ENCODE measurements at places on chromosomes 6 and 20.

GRCh38 chr20:1374246-1374645 lies 18.6 kb downstream of the FKBP1A start:
- no peak for DNase-seq

DNA sequence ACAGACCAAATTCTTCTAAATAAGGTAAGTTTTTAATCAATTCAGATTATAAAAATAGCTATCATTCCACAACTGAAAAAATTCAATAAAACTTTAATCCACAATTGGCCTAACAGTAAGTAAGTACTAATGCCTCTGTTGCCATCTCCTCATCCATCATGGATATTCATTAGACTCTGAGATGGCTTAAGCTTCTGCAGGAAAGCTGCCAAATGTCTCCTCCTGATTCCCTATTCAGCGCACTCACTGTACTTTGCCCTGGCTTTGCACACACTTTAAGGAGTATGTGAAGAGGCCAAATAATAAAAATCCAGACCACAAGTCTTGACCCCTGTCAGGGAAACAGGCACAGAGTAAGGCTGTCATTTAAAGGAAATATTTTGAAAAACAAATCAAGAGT lies 23.6 kb downstream of the PGM3 start:
- no peak for DNase-seq

DNA sequence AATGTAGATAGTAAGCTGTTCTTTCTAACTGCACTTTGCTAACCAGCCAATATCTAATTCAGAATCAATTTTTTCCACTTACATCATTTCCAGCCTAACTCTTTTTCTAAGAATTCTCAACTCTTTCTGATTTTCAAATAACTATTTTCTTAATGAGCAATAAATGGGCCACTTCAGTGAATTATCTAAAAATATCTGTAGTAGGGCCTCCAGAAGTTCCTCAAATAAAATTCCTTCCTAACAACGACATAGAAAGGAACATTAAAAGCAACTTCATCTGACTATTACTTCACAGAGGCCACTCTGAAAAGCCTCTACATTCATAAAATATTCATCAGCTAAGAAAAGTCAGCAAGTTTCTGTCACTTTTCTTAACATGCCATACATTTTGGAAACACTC lies 4.8 kb downstream of the COL12A1 start:
- DNase-seq = no peak

DNA sequence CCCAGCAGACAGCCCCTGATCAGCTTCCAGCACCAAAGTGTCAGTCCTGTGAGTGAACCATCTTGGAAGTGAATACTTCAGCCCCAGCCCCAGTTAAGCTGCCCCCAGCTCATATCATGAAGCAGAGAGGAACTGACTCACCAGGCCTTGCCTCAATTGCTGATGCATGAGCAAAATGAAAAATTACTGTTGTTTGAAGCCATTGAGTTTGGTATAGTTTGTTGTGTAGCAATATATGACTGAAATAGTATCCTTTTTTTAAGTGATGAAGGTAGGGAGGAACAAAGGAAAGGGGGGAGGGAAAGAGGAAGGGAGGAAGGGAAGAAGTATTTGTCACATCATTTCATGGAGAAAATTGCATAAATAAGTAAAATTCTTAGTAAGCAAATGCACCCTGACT lies 266.4 kb downstream of the MAFB start:
- no peak for DNase-seq

- no peak for DNase-seq
Observed at GRCh38 chr6:159196430-159196975, 27.3 kb downstream of the FNDC1 start.

- no peak for DNase-seq
Observed at GRCh38 chr6:163806755-163807499, 392.4 kb downstream of the QKI start.

- no peak for DNase-seq
Observed at GRCh38 chr6:32114796-32115195, 5.7 kb upstream of the TNXB start.

- no peak for DNase-seq
Observed at GRCh38 chr6:111716325-111716724, 110.6 kb upstream of the TRAF3IP2 start.

GRCh38 chr6:18681832-18682503 lies 294.8 kb downstream of the RNF144B start:
- DNase-seq = no peak

DNA sequence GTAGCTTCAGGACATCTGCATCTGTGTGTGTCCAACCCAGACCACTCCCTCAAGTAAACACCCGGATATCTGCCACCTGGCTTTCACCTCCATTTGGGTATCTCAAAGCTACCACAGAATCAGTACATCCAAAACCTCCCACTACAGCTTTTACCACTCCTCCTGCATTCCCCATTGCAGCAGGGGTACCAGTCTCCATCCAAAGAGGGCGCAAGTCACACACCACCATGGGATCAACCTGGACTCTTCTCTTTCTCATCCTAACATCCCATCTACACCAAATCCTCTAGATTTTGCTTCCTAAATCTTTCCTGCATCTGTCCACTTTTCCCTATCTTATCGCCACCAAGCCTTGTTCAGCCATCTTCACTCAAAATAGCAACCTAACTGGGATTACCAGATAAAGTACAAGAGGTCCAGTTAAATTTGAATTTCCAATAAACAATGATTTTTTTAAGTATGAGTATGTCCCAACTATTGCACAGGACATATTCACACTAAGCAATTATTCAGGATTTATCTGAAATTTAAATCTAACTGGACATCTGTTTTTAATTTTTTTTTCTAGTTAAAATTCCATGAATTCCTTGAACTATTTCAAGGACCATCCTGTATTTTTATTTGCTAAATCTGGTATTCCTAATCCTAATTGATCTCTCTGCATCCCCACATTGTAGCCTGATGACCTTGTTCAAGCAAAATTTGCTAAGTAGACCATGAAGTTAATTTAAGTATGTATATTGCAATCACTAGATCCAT lies 164.3 kb upstream of the MLN start:
- DNase-seq = no peak

- DNase-seq = no peak
Observed at GRCh38 chr6:5004373-5005037, 668 bp upstream of the RPP40 start.

DNA sequence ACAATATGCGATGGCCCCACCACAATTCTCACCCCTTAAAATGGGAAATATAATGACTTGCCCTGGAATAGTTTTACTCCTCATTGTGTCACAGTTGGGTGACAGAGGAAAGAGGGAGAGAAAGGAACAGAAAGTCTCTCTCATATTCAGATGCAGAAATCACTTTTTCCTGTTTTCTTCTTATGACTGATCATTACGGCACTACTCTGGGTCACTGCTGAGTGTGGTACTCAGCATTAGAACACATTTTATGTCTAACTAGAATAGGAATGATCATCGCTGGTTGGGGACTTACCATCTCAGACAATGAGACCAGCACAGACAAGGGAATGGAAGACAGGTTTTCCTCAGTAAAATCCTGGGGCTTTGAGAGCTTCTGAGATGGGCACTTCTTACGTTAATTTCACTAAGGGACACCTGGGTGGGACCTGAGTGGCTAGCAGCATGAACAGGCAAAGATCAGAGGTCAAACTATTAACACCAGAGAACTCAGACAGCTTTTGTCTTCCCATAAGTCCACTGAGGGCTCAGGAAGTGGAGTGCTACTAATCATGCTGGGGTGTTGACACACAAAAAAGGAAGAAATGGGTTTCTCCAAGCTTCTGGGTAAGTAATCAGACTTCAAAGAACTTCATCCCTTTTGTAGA lies 54.9 kb upstream of the ARHGAP18 start:
- no peak for DNase-seq

- no peak for DNase-seq
Observed at GRCh38 chr6:157560691-157561413, 179.9 kb downstream of the ZDHHC14 start.

DNA sequence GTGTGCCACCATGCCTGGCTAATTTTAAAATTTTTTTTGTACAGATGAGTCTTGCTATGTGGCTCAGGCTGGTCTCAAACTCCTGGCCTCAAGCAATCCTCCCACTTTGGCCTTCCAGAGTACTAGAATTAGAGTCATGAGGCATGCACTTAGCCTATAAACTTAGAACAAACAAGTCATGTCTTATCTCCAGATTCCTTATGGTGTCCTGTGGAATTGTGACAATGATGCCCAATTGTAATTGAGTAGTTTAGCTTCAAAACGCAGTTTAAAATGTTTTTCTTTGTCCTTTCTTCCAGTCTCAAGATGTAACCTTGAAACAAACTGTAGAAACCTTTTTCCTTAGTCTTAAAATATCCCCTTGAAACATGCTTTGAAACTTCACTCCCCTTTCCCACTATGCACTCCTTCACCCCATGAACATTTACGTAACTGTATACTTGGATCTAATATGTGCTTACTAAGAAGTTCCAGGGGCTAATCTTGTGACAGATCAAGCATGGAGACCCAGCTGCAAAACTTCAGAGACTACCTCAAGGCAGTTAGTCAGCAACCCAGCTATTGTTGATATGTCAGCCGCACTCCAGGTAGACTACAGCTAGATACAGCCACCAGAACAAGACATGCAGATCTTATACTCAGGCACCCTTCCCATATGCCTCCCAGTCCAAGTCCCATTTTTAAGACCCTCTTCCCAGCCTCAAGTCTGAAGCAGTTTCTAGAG lies 46.2 kb downstream of the MAN1A1 start:
- DNase-seq = no peak

GRCh38 chr20:57657535-57658446 lies 37.6 kb upstream of the ZBP1 start:
- peak; percentile 20 for DNase-seq

DNA sequence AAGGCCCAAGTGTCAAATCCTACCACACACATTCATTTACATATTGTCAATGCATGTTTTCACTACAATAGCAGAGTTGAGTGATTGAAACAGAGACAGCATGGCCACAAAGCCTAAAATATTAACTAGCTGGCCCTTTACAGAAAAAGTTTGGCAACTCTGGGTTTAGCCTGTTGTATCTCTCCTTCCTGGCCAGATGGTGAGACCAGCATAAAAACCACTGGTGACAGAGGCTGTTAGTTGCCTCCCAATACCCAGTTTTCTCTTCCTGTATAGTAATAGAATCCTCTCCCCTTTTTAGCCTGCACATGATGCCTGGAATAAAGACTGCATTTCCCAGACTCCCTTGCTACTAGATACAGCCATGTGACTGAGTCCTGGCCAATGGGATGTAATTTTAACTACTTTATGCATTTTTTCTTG lies 100.0 kb upstream of the TAB2 start:
- DNase-seq = no peak

GRCh38 chr20:50526403-50526989 lies 16.3 kb downstream of the PTPN1 start:
- DNase-seq = no peak

DNA sequence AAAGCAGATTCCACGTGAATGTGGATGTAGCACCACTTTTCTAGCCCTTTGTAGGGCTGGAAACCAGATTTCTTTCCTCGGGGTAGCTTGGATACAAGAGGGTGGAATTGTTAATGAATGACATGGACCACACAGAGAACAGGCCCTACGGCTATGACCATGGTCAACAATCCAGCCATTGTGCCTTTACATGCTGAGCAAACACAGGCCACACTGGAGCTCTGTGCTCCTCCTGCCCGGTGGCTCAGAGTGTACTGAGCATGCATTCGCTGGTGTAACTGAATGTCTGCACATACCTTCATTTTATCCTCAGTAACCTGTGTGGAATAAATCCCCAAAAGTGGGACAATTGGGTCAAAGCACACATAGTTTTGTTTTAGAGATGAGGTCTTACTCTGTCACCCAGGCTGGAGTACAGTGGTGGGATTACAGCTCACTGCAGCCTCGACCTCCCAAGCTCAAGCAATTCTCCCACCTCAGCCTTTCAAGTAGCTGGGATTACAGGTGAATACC lies 32.8 kb downstream of the LRP11 start:
- no peak for DNase-seq

DNA sequence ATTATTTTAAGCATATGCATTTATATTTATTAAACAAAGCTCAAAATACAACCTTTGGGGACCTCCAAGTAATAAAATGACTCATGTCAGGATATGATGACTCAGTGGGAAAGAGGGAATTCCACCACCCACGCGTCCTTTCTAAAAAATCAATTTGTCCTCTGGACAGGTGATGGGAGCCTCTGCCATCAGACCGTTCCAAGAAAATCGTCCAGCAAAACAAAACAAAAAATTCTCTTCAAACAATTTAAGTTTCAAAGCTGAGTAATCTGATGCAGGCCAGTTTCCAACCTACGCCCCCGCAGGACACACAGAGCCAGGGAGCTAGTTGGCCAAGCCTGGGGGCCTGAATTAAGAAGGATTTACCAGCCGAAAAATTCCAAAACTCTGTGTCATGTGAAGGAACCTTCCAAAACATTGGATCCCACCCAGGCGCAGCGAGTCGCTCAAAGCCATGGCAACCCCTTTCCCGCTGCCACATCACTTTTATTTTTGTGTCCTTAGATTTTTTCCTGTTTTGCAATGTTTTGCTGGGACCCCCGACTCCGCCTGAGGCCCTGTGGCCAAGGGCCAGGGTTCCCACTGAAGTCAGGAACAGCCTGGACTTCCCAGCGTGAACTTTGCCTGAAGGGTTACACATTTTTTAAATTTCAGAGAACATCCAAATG lies 95.3 kb downstream of the NFATC2 start:
- no peak for DNase-seq

DNA sequence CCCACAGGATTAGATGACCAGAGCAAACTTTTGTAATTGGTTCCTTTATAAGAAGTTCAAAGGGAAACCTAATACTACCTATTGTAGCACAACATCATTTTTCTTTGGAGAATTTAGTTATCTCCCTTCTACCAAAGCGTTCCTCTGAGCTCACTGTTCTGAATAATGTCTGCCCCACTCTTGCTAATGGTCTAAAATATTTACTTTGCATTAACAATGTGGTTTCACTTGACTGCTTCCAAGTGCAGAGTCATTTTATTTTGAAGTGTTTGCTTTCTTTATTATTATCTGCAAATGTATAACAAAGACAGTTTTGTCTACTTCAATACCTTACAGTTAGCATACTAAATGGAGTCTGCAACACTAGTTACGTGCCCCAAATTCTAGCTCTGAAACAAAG lies 15.0 kb downstream of the TRAPPC3L start:
- DNase-seq = no peak

GRCh38 chr6:132219901-132220300 lies 181.4 kb downstream of the MOXD1 start:
- DNase-seq = no peak

- peak; percentile 63 for DNase-seq
Observed at GRCh38 chr6:99425647-99426450, 741 bp upstream of the PNISR start.

DNA sequence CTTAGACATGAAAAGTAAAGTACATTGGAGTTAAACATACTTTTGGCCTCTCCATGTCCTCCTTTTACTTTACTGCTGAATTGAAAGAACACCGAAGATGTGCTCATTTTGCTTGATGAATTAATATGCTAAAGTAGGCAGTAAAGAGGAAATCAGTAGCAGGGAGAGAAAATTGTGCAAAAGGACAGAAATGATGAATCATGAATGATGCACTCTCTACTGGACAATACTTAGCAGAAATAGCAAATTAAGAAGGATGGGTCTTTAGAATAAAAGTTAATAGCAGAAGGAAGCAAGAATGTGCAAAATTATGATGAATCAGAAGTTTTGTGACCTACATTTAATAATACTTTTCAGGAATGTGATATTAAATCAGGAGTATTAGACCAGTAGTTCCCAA lies 8.4 kb upstream of the SPINT3 start:
- no peak for DNase-seq

- DNase-seq = no peak
Observed at GRCh38 chr6:105227295-105227767, 47.5 kb upstream of the POPDC3 start.

GRCh38 chr20:62955519-62956386 lies 3.2 kb downstream of the SLC17A9 start:
- no peak for DNase-seq

- DNase-seq = no peak
Observed at GRCh38 chr6:163925839-163926238, 511.3 kb downstream of the QKI start.

- no peak for DNase-seq
Observed at GRCh38 chr20:50649590-50649989, 41.8 kb downstream of the RIPOR3 start.

Measured in CD8-positive, alpha-beta T cell (primary cell).